Stimulated activated CD4-positive, alpha-beta T cell treated with anti-CD3 and anti-CD28 coated beads, Interleukin-1b, Interleukin-23, amount 100 ng/mL, for 1 hour (primary cell): ENCODE measurements at places on chromosomes 6 and 20.

DNA sequence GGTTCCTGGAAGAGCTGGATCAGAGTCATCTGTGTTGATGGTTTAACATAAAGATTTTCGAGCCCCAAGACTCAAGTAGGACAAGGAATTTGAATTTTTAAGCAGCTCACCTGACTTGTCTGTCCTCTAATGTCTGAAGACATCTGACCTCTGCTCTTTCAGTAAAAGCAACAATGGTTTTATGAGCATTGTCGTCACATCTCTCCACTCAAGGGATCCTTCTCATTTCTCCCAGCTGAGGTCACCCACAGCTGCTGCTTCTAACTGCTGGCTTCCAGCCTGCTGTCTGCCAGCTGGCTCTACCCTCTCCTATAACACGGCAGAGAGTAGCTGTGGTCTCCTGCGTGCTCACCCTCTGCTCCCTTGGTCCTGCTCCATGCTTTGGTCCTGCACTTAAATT, 24.7 kb upstream of the HDAC2 start:
- no peak for DNase-seq

- no peak for DNase-seq
Measured at GRCh38 chr6:27669624-27670301, 196.9 kb upstream of the ZNF184 start.

DNA sequence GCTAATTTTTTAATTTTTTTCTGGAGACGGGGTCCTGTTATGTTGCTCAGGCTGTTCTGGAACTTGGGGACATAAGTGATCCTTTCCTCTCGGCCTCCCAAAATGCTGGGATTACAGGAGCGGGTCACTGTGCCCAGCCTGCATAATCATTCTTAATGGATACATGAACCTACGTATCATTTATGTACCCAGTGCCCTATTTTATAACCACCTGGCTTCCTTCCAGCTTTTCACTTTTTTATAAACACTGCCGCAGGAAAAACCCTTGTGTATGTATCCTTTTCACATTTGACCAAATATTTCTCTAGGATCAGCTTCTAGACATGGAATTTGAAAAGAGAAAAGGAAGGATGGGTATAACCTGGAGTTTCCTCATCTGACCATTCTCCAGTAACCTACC, 85.6 kb upstream of the RIN2 start:
- no peak for DNase-seq

DNA sequence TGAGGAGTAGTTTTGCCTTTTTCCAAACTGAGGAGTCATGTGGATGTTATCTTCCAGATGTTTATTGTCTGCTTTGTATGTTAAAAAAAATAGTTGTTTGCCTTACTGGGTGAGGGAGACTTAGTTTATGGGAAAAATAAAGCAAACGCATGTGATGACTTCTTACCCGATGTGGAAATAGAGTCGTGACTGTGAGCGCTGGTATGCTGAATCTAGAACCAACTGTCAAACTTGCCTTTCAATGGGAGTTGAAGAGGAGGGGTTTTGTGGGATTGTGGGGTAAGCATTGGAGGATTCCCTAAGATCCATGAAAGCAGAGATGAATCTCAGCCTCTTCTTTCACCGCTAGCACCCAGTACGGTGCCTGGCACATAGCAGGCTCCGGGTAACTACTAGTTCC, 5.3 kb downstream of the DCBLD1 start:
- DNase-seq = no peak

- DNase-seq = no peak
Measured at GRCh38 chr6:120302041-120302440, 952.5 kb upstream of the MAN1A1 start.

DNA sequence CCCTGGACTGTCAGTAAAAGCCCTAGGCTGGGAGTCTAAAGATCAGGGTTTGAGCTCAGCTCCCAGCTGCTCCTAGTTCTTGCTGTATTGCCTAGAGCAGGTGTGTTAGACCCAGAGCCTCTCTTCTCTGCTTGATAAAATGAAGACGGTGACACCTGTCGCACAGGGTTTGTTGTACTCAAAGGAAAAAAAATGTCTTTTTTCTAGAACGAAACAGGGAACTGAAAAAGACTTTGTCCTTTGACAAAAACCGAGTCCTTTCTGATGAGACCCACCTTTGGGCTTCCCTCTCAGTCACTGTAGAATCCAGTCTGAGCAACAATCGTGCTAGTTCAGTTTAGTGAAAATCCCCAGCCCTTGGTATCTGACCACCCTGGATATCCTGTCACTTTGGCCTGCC, 102.1 kb upstream of the LAMP5 start:
- DNase-seq = no peak

GRCh38 chr20:24018796-24019195, 30.2 kb upstream of the GGTLC1 start:
- no peak for DNase-seq

DNA sequence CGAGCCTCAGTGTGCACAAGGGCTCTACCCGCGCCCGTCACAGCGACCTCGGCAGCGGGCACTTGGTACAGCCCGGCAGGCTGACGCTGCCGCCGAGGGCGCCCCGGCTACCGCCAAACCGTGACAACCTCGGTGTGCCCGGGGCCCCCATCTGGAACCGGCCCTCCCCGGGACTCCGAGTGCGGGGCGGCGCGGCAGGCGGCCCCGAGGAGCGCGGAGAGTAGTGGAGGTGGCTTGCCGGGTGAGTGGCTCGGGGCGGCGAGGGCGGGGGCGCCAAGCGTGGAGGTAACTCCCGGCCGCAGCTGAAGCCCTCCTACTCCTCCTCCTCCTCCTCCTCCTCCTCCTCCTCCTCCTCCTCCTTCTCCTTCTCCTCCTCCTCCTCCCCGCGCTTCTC, at the start of gene ISM1:
TSS of gene ISM1 (plus strand) at position 371 of the 394 bp plus-strand sequence. CDS start 503 bp downstream, outside the sequence.
- DNase-seq = no peak

- DNase-seq = no peak
Measured at GRCh38 chr6:54291738-54292137, 16.5 kb upstream of the TINAG start.

GRCh38 chr20:35129647-35130069, 17.5 kb downstream of the EDEM2 start:
- no peak for DNase-seq

DNA sequence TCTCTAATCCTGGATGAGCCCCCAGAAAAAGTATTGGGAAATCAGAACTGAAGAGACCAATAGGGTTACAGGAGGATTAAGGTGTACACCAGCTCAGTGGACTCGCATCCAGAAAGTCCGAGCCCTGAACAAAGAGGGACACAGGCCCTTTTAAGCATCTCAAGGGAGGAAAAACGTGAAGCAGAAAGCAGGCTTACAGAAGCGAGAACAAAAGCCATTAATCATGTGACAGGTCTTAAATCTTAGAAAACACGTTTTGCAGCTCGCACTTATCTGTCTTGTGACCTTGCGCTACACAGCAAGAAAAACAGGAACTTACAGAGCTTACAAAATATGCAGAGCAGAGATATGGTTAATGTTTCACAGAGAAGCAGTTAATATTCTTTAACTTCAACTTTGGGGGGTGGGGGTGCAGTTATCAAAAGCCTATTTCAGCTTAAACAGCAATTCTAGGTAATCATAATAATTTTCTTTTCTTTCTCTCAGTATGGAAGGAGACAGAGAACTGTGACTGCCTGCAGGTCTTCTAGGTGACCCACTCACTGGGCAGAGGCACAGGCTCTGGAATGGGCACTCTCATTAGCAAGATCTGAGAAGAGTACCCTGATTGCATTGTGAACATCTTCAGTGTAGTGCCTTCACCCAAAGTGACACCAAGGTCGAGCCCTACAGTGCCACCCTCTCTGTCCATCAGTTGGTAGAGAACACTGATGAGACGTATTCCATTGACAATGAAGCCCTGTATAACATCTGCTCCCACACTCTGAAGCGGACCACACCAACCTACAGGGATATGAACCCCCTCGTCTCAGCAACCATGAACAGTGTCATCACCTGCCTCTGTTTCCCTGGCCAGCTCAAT, 65.0 kb upstream of the MOCS1 start:
- no peak for DNase-seq

DNA sequence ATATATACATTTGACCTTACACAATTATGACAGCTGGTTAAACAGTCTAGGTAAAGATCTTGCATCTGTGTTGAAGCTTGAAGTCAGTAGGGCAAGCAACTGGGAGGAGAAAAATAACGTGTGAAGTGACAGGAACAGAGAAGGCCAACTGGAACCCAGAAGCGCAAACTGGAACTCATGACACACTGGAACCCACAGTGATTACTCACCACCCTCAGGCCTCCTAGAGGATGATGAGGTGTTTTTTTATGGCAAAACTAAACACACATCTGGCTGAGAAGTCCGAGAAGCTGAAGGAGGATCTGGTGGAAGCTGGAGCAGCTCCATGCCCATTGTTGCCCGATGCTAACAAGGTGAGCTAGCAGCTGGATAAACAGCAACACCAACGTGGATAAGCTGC, 108.1 kb downstream of the TMEM200A start:
- DNase-seq = no peak

DNA sequence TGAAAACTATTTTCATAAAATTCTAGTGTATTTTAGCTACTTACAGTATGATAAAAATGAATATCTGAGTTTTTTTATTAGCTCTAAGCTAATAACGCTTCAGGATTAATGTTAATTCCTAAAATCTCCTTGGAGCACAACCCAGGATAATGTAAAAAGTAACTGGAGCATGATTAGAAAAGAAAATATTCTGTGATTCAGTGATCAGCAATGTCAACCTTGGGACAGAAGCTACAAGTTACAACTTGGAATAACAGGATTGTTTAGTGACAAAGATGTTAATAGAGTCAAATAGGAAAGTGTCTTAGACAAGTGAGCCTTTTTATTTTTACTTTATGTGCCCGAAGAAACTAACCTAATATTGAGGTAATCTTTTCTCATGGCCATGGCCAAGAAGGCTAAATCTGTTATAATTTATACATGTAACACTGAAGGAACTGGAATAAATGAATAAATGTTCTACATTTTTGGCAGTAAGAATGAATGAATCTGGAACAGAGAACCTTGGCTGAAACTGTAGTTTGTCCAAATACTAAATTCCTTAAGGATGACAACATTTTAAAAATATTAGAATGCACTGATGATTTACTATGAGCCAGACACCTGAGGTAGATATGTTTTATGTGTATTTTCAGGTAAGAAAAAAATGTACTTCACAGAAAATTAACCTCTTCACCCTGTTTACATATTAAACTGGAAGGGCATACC, 994.0 kb downstream of the GRIK2 start:
- DNase-seq = no peak

- no peak for DNase-seq
Measured at GRCh38 chr6:157456524-157456829, 75.5 kb downstream of the ZDHHC14 start.

DNA sequence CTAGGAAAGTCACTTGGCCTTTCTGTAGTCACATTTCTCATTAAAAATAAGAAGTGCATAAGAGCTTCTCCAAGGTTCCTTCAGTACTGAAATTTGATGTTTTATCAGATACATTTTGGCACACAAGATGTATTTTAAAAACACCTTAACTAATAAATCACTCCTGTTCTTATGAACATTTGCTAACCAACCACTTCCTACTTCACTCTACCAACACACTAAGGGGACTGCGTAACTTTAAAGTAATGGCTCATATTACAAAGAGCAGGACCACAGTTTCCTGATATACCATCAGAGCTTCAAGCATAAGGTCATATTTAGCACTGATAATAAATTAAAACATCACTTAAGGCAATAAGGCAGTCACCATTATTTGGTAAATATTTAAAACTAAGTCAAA, 104.4 kb downstream of the RALGAPA2 start:
- no peak for DNase-seq

- DNase-seq = no peak
Measured at GRCh38 chr6:113112086-113112485, 745.1 kb upstream of the MARCKS start.

- no peak for DNase-seq
Measured at GRCh38 chr20:46954490-46955038, 59.9 kb downstream of the EYA2 start.

GRCh38 chr20:34886122-34886521, 9.7 kb downstream of the ACSS2 start:
- DNase-seq = no peak

DNA sequence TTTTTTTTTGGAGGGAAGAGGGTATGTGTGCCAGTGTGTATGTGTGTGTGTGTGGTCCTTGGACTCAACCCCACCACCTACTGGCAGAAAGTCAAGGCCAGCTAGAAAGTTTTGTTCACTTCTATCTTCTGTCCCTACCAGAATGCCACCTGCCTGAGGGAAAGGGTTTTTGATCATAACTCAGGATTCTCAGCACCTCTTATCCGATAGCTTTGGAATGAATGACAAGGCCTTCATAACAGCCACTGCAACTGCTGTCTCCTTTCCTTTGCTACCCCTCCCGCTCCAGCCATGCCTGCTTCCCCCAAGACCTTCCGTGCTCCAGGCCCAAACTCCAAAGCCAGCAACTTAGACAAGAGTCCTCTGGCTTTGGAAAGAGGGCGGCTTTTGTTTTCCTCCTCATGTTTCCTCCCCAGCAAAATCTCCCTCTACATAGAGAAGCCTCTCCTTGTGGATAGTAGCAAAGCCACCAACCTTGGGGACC, 18.7 kb downstream of the BTN3A1 start:
- no peak for DNase-seq
